MM.1S (cell line): ENCODE measurements at places on chromosomes 5 and 9.

DNA sequence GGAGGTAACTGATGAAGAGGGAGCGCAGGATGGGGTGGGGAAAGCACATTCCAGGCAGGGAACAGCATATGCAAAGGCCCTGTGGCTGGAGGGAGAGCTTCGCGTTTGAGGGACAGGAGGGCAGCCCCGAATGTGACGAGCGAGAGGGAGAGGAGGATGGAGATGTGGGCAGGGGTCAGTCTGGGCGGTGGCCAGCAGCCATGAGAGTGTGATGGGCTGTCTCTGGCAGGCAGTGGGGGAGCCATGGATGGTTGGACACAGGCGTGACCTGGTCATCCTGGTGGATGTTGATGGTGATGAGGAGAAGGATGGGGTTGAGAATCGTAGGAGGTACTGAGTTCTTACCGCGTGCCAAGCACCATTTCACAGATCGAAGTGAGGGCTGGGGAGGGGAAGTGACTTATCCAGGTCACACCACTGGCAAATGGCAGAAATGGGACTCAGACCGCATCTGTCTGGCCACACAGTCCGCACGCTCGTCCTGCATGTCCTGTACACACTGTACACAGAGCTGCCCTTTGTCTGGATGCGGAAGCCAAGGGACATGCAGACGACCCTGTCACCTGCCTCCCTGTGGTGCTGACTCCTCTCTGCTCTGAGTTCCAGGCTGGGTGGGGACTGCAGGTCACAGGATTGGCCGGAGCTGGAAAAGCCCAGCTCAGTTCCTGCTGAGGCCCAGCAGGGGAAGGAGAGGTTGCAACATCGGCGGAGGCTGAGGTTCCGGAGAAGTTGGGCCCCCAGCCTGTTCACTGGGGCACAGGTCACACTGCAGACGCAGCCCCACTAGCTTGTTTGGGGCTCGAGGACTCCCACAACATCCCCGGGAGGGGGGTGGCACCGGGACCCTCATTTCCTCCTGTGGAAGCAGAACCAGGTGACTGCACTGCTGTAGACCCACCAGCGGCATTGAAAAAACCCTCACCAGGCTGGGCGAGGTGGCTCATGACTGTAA, 165.6 kb upstream of the IER5L start:
- no peak for DNase-seq

DNA sequence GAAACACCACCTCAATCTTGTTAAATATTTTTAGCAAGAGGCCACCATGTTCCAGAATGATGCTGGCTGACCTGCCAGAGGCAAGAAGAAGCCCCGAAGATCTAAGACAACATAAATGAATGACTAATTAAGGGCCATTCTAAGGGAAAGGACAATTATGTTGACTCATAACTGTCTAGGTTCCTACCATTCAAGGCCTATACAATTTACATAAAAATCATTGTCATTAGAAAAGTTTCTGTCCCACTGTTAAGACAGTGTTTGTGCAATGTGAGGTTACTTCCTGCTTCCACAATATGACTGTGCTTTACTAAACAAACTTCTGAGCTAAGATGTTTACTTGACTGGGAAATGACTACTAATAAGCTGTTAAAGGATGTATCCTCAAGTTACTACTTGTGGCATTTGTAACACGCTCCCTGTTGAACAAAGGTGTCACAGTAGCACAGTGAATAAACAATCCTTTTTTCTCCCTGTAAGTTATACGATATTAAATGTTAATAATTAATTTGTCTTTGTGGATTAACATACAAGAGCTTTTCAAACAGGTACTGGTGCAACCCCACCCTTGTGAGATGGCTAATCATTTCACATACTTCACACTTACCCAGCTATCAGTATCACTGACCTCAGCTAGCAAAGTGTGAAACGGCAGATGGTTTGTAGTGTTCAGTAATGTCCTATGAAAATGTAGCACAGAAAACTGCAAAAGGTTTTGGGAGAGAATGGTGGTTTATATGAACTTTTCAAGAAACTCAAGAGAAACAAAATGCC, 195.8 kb downstream of the EFNA5 start:
- DNase-seq, result no peak

GRCh38 chr5:39517800-39518199, 93.0 kb upstream of the DAB2 start:
- DNase-seq, result no peak

DNA sequence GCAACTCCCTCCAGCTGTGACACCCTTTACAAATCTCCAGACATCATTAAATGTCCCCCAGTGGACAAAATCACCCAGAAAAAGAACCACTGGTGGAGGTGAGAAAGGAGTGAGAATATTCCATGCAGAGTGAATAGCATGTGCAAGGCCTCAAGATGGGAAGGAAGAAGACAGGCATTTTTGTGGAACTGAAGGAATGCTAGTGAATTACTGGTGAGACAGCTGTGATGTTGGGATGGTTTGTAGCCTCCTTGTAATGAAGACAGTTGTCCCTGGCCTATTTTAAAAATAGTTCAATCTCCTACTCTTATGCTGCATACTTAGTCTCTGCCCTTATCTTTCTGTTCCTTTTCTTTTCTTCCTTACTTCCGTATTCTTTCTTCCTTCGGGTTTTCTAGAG, 124.9 kb upstream of the RPS23 start:
- DNase-seq, result no peak

DNA sequence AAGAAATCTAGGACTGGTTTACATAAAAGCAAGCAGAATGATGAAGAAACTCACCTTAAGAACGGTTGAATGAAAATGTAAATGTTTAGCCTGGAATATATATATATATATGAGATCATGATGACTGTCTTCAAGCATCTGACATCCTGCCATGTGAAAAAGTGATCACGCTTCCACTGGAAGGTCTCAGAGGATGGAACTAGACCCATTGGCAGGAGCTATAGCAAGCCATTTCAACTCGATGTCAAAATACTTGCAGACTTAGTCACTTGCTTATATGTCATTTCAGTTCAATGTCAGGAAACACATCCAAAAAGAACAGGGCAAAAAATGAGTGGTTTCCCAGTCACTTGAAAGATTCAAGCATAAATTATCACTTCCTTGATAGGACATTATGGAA, 22.2 kb upstream of the TMEM161B start:
- DNase-seq, result no peak

- DNase-seq, result no peak
These were observed 22.2 kb downstream of the HMCN2 start for GRCh38 chr9:130287736-130288135.

DNA sequence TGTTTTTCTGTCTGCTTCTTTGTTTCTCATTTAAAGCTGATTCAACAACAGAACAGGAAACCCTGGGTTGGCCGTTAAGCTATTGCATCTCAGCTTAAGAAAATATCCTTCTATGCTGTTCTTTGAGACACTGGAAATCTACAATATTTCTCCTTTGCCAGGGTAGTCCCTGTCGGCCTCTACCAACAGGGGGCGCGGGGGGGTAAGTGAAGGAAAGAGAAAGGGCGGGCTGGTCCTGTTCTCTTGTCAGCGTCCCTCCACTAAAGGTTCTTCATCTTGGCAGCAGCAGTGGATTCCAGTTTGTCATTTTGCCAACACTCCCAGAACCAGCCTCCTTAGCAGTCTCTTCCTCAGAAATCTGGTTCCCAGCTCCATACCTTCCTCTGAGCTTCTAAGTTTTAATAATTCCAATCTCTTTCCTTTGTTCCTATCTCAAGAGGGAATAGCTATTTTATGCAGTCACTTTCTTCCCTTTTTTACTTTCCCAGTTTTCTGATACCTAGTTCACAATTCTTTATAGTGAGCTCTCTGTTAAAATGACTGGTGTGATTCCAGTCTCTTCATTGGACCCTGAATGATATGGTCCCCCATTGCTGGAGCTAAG, 222.3 kb downstream of the GLIS3 start:
- peak; percentile 56 for DNase-seq

- DNase-seq, result no peak
These were observed 90.5 kb downstream of the FSTL4 start for GRCh38 chr5:133521801-133522200.

DNA sequence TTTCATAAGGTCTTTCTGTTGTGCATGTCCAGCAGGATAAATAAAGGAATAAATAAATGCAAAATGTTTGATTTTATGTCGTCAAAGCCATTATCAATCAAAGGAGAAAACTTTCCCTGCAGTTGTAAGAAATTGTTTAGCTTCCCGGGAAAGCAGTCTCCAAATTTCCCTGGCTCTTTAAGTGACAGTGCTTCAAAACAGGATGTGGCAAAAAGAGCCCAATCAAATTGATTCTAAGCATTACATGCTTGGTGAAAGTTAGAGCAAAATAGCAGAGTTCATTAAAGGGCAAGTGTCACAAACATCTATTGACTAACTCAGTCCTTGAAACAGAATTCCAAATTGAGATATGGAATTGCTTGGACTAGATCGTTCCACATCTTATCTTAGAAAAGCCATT, 704.1 kb downstream of the PRELID2 start:
- DNase-seq, result no peak

DNA sequence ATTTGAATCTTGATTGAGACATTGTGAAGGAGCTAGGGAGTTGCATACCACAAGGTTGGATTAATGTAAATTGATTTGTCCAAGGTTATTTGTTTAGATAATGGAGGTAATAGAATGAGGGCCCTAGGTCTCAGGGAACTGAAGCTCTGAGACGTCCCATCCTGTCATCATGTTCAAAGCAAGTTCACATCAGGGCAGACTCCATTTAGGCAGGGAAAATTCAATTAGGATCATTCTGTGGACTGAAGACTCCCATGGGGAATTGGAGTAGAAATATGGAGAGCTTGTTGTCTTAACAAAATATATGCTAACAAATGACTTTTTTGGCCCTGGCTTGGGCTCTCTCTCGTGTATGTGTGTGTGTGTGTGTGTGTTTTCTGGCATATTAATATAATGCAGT, 722.0 kb upstream of the ADAMTS16 start:
- DNase-seq, result no peak

DNA sequence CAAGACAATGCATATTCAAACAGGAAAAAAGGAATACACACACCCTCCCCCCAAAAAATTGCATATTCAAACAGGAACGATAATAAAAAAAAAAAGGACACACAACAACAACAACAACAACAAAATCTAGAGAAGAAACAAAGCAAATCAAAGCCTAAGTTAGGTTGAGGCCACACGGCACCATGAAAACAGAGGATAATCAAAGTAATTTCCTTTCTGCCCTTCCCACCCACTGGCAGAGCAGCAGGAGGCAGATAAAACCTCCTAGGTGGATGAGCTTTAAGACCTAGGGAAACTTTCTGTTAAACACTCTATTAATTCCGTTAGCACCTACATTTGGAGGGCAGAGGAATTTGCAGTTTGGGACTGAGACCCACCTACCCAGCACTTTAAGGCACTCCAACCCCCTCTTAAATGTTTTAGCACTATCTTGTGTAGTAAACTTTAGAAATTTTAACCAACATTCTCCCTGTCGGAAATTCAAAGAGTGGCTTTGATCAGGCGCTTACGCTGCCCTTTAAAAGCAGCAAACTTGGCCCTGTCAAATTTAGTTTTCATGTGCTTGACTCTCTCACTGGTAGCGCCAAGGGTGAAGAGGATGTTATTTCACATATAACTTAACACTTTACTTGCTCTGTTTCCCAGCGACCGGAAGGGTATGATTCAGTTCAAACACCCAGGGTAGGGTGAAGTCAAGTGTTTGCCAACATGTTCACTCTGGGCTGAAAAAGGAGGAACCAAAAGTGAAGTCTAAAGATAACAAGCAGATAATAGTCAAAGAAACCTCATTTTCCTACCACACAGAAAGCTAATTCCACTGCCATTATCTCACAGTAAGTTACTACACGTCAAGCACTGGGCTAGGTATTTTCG, 9.2 kb downstream of the ENC1 start:
- no peak for DNase-seq

DNA sequence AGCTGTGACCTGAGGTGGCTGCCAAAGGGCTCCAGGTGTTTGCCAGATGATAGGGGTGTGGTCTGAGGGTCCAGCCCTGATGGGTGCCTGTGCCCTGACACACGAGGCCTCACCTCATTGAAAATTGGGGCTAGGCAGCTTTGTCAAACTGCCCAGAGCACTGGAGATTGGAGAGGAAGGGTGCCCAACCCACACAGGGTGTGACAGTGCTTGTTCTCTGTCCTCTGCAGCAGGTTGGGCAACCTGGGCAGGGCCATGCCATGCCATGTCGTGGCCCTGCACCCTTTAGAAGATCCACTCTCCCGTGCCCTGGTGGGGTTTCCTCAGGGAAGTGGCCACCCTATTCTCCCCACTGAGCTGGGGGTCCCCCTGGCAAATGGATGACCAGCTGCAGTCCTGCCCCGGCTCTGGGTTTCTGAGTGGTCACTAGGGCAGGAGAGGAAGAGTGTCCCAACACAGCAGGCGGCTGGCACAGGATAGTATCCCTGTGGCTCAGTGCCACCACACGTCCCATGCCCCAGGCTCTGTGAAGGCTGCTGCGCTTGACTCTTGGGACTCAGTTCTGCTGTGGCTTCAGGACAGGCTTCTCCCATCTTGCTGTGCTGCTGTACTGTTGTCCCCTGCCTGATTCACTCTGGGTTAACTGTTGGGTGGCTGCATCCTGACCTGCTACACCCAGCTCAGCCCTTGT, 100.8 kb upstream of the PITX1 start:
- DNase-seq, result no peak

GRCh38 chr5:136811551-136811950, 446.2 kb upstream of the TRPC7 start:
- DNase-seq, result no peak

- DNase-seq, result no peak
These were observed 3.2 kb downstream of the WDR5 start for GRCh38 chr9:134139081-134139480.
